Panc1 (cell line): ENCODE measurements at places on chromosomes 1 and 21. TPM values are rescaled to one million over a fixed set of nuclear protein-coding genes. Genes with fewer than 3 reads are reported as not detected.

FMO4 gene
- 0.33 TPM for total RNA-seq

HCN3 gene
- 7.8 TPM for total RNA-seq

ACOT11 gene
- total RNA-seq, result 1.9 TPM

CNR2 gene
- total RNA-seq, result not detected

MEGF6 gene
- total RNA-seq, result 32.6 TPM

SPRR5 gene
- not detected for total RNA-seq

CFHR3 gene
- not detected for total RNA-seq

SAMSN1 gene
- total RNA-seq, result 0.44 TPM

OR2T29 gene
- not detected for total RNA-seq

DNAJC8 gene
- total RNA-seq, result 127 TPM

C1orf94 gene
- not detected for total RNA-seq

OR11L1 gene
- not detected for total RNA-seq

RHOU gene
- total RNA-seq, result 9.2 TPM

IL10 gene
- not detected for total RNA-seq

SH3BGR gene
- 1.7 TPM for total RNA-seq

LINGO4 gene
- not detected for total RNA-seq

TACSTD2 gene
- total RNA-seq, result 0.28 TPM

LCE6A gene
- not detected for total RNA-seq

ANGPTL3 gene
- total RNA-seq, result not detected

AGT gene
- total RNA-seq, result 0.87 TPM

GJB5 gene
- not detected for total RNA-seq

PRAMEF33 gene
- not detected for total RNA-seq

VANGL1 gene
- total RNA-seq, result 22.7 TPM

GJA4 gene
- total RNA-seq, result not detected

KCNK1 gene
- 0.13 TPM for total RNA-seq

NPHS2 gene
- not detected for total RNA-seq

NTRK1 gene
- 0.21 TPM for total RNA-seq

LRRIQ3 gene
- total RNA-seq, result 0.85 TPM

ARHGAP29 gene
- total RNA-seq, result 197 TPM

ABCG1 gene
- total RNA-seq, result 0.80 TPM

ADAM30 gene
- not detected for total RNA-seq

SLC16A4 gene
- total RNA-seq, result 0.46 TPM

ITGB2 gene
- total RNA-seq, result 3.0 TPM

PADI4 gene
- not detected for total RNA-seq

GBP7 gene
- not detected for total RNA-seq

RBP7 gene
- 28.9 TPM for total RNA-seq

ELF3 gene
- total RNA-seq, result 126 TPM

SLC44A3 gene
- total RNA-seq, result 1.3 TPM

FMO5 gene
- 0.57 TPM for total RNA-seq

FAM167B gene
- 1.9 TPM for total RNA-seq

DEPDC1 gene
- 43.0 TPM for total RNA-seq

POGK gene
- 49.5 TPM for total RNA-seq

SFN gene
- total RNA-seq, result 188 TPM

EFNA3 gene
- total RNA-seq, result 2.3 TPM

SERINC2 gene
- total RNA-seq, result 14.0 TPM

OR2L8 gene
- not detected for total RNA-seq
